ENCODE measurements at places on chromosomes 1 and 21.

GRCh38 chr1:212680680-212681389 lies 18.8 kb downstream of the BATF3 start:
- DNase-seq, result no peak

DNA sequence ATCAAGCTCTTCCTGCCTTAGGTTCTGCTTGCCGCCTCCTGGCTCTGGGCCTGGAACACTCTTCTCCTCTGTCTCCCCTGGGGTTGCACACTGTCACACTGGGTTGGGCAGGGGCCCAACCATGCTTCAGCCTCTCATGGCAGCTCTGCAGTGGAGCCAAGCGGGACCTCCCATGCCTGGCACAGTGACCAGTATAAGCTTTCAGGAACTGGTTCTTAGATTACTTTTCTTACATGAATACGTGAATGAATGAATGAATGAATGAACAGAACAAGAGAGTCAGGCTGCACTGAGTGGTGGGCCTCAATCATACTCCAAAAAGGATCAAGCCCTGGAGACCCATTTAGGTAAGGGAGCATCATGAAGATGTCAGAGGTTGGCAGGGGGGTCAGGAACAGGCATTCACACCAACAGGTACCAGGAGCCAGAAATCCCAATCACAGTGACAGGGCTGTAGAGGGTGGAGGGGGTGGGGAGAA lies 30.8 kb upstream of the TMEM125 start:
- peak; percentile 77 for DNase-seq

DNA sequence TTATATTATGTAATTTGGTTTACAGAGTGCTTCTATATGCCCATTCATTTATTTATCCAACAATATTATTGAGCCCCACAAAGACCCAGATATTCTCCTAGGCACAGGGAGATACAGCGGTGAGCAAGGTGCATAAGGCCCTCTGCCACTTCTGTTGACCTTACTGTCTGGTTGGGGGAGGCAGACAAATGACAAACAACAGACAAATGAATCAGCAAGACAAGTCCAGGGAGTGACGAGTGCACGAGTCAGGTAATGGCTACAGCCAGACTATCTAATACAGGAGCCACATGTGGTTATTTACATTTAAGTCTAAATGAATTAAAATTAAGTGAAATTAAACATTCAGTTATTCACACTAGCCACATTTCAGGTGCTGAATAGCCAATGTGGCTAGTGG lies 22.0 kb upstream of the BCAR3 start:
- DNase-seq, result no peak

DNA sequence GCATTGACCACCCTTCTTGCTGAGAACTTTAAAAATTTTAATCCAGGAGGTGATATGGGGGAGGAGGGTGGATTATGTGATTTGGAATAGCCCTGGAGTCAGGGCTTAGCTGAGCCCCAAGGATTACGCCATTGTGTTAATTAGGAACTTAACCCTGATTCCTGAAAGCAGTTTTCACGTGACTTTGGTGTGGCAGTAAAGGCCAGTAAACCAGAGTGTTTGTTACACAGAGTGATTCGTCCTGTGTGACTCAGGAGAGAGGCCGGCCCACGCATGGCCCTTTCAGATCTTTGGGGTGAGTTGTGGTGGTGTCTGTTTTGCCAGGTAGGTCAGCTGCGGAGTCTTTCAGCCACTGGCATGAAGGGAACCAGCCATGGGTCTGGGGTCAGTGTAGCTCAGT lies 107.6 kb downstream of the NOS1AP start:
- DNase-seq, result no peak

DNA sequence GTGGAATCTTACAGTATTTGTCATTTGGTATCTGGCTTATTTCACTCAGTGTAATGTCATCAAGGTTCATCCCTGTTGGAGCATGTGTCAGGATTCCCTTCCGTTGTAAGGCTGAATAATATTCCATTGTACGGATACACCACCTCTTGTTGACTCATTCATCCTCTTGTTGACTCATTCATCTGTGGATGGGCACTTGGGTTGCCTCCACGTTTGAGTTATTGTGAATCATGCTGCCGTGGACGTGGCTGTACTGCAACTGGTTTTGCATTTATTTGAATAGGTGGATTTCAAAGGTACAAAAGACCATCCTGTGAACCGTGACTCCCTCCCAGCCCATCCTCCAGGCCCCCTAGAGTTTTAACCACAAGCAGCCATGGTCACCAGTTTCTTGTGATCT lies 11.9 kb upstream of the TCP10L start:
- DNase-seq, result no peak

DNA sequence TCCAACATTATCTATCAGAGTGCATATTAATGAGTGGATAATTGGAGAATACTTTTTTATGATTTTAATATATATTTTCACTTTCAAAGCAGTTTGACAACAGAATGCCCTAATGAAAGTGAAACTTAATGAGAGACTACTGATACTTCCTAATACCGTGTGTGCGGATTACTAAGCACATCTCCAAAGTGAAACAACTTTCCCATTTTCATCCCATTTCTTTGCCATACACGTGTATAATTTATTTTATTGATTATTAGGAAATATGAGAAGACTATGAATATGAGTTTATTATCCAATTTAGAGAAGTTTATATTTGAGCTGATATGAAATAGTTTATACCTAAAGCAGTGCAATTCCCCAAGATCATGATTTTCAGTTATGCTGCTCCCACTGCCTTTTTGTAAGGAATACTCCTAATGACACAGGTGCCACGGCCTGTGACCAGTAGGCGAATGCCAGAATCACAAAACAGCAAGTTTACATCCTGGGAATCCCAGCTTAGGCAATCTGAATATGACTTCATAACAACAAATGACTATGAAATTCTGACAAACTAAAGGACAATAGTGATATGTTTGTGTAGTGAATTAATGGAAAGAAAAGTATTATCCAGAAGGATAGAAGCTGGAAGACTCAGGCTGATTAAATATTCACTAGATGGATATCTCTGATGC lies 202.9 kb downstream of the NCAM2 start:
- no peak for DNase-seq

- no peak for DNase-seq
Measured at GRCh38 chr1:232728507-232729263, 76.5 kb upstream of the MAP10 start.

DNA sequence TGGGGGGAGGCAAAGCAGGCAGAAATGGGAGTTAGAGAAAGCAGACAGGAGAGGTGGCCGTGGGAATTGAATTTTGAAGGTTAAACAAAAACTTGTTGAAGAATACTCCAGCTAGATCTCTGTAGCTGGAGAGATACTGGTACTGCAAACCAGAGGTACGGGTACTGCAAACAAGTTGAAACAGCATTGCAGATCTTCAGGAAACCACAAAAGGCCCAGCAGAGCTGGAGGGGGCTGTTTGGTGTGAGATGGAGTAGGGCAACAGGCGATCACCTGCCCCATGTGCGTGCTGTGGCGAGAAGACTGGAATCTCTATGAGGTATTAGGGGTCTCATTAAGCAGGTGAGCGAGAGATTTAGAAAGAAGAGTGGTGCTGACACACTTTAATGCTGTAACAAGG lies 77.7 kb upstream of the RGS4 start:
- no peak for DNase-seq

- no peak for DNase-seq
Measured at GRCh38 chr1:109256085-109256484, 6.7 kb downstream of the CELSR2 start.

- no peak for DNase-seq
Measured at GRCh38 chr1:222654849-222655248, 37.0 kb downstream of the MIA3 start.

DNA sequence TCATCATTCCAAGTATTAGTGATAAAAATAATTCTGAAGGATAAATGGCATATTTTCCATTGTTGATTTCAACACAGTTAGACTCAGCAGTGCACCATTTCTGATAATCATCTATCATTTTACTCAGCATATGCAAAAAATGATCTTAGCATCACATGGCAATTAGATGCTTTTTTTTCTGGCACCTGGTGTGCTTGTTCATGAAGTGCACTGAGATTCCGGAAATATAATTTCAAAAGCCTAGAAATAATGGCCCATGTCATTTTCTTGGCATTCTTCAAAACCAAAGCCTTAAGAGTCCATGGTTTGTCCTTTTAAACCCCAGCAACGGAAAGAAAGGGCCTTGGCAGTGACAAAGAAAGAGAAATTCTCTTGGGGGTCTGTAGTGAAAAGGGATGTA lies 278.8 kb downstream of the KIF26B start:
- no peak for DNase-seq

- no peak for DNase-seq
Measured at GRCh38 chr1:13556224-13556764, 27.3 kb upstream of the PDPN start.

GRCh38 chr1:200904772-200905171 lies 10.1 kb downstream of the INAVA start:
- DNase-seq, result no peak

- no peak for DNase-seq
Measured at GRCh38 chr1:57324388-57324787, 99.5 kb downstream of the DAB1 start.

GRCh38 chr1:163203561-163203960 lies 845 bp upstream of the RGS5 start:
- no peak for DNase-seq

DNA sequence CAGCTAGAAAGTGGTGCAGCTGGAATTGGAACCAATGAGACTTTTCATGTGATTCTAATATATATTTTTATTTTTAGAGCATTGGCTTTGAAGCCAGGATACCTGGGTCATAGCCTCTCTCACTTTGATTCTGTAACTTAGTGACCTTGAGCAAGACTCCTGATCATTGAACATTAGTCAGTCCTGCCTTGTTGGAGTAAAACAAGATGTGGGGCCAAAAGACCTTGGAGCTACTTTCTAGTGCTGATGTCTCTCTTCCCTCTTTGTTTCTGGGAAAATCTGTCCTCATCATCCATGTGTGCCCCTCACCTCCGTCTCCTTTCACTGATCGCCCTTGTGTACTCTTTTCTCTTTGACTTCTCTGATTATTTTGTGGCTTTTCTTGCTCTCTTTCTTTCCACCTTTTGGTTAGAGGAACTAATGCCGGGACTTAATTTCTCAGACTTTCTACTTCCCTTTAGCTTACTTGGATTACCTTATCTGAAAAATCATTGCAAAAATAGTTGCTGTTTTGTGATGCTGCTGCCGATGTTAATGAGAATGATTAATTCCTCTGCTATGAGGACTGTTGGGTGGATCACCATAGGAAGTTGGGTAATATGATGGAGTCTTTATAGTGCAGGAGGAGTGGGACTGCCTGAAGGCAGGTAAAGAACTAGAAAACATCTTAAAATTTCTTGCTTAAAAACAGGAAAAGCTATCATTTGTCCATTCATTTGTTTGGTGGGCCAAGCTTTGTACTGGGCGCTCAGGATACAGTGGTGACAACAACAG lies 72.0 kb downstream of the NOS1AP start:
- no peak for DNase-seq

DNA sequence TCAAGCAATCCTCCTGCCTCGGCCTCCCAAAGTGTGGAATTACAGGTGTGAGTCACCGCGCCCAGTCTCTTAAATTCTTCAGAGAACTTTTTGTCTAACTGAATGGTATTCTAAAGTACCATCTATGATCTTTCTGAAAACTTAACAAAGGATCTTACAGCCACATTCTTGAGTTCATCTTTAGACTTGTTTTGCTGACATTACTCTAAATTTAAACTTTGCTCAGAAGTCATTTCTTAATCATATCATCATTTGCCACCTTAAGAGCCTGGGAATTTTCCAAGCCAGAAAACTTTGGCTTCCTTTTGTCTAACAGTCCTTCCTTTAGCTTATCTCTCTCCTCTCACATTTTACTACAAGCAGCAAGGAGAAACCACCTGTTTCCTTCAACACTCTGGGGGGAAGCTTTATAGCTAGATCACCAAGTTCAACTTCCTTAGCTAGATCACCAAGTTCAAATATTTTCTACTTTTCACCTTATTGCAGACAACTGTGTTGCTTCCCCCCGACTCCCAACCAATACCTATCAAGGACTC lies 5.4 kb upstream of the ZBTB8A start:
- no peak for DNase-seq

GRCh38 chr21:33865176-33865575 lies 50.4 kb downstream of the ATP5PO start:
- DNase-seq, result no peak

GRCh38 chr1:113340038-113340437 lies 50.3 kb upstream of the MAGI3 start:
- no peak for DNase-seq

DNA sequence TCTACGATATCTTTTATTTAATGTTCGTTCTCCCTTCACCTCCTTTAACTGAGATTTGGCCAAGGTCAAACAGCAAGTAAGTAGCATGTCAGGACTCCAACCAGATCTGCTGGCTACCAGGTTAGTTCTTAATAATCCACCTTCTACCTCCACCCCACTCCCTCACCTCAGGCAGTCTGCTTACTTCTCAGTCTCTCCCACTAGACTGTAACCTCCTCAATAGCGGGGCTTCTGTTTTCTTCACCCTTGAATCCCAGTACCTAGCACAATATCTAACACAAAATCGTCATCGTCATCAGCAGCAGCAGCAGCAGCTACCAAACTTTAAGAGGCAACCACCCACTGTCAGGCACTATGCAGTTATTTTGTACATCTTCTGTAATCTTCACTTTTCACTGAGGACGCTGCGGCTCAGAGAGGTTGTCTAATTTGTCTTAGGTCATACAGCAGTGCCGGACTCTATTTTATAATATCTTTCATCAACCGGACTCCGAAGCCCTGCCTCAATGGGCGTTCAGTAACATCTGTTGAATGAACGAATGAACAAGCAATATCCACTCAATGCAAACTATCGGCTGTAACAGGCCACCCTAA lies 859 bp upstream of the MAGI3 start:
- no peak for DNase-seq

GRCh38 chr1:26282401-26282918 lies 2.6 kb downstream of the SH3BGRL3 start:
- DNase-seq, result no peak

DNA sequence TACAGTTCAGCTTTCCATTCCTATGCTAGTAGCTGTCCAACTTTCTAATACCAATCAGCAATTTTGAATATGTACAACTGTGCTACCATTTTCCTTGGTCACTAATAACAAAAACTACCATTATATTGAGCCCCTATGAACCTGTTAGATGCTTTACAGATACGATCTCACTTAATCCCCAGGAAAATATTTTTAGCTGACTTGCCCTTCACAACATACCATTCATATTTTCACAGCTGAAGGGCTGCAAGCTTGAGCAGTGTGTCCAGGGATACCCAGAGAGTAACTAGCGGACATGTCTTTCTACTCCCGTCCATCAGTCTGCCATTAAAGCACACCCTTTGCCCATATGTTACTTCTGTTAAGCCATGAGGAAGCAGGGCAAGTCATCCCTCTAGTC lies 140.5 kb downstream of the SPATA46 start:
- no peak for DNase-seq

DNA sequence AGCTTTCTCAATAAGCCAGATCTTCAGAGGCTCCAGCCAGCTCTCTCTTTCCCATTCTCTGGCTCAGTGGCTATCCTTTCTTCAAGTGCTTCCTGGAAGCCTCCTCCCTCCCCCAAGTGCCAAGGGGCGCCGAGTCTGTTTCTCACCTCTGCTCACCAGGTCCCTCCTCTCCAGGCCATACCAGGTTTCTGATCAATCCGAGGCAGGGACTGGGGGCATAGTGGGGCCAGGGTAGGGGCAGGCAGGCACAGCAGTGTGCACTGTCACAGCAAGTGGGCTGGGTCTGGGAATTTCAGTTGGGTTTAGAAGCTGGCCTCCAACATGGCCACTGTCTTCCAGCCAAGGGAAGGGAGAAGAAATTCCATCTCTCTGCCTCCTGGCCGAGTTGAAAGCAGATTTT lies 56.5 kb downstream of the NAV1 start:
- DNase-seq, result no peak

All from heart left ventricle (tissue), 16 donors.